GOT3 (cell line): ENCODE measurements at places on chromosomes 6 and 20.

DNA sequence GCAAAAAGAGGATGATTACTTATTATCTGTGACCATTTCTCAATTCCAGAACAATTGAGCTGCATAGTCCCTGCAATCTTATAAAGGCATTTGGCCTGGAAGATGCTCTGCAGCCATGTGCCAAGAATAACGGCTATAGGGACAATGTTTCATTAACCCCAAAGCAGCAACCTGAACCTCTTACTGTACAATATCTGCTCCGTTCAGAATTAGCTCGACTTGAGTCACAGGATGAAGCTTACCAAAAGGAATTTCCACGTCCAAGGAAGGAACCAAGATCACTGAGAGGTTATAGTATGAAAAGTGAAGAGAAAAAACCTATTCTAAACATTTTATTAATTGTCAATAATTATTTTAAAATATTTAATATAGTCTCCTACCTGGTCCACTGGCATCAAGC, 167.3 kb upstream of the GMDS start:
- DNase-seq: no peak

GRCh38 chr6:138600726-138601125, 101.4 kb upstream of the NHSL1 start:
- DNase-seq: no peak

- DNase-seq: no peak
Observed at GRCh38 chr20:41248368-41249024, 69.0 kb downstream of the ZHX3 start.

- no peak for DNase-seq
Observed at GRCh38 chr6:91865889-91866288, 1279.0 kb upstream of the MAP3K7 start.

DNA sequence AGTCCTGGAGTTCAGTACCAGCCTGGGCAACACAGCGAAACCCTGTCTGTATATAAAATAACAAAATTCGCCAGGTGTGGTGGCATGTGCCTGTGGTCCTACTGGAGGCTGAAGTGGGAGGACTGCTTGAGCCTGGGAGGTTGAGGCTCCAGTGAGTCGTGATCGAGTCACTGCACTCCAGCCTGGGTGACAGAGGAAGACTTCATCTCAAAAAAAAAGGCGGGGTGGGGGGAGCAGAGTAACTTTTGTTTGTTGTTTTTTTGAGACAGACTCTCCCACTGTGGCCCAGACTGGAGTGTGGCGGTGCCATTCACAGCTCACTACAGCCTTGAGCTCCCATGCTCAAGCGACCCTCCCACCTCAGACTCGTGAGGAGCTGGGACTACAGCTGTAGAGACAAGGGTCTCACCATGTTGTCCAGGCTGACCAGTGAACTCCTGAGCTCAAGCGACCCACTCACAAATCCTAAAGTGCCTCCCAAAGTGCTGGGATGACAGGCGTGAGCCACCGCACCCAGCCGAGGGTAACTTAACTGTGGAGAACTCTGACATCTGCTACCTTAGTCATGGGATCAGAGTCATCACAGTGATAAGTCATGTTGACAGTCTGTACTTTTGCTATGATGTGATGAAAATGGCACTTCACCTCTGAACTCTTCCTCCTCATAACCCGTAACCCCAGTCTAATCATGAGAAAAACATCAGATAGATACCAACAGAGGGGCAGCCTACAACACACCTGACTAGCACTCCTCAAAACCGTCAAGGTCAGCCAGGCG, 16.5 kb downstream of the PEDS1 start:
- no peak for DNase-seq

- DNase-seq: no peak
Observed at GRCh38 chr20:59933296-59933848, at the start of gene SYCP2. Gene SYCP2 (minus strand): TSS chr20:59933637. CDS start chr20:59922413, 11,224 bp downstream.

- DNase-seq: no peak
Observed at GRCh38 chr6:6592826-6593475, 4.4 kb downstream of the LY86 start.

GRCh38 chr6:157240059-157240959, 83.0 kb downstream of the TMEM242 start:
- DNase-seq: no peak

DNA sequence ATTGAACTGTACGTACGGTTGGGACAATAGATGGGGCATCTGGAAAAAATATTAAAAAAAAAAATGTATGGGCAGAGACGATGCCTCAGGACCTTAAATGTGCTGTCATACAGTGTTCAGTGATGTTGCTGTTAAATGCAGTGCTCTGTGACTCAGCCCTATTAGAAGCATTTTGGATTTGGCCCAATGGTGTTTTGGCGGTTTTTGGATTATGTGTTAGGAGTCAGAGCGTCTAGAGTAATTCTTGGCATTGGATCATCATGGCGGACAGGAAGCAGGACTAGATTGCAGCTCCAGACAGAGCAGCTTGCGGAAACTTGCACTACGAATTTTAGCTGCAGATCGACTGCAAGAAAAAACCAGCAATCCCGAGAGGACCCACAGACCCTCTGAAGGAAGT, 280.0 kb downstream of the SOX4 start:
- DNase-seq: no peak

DNA sequence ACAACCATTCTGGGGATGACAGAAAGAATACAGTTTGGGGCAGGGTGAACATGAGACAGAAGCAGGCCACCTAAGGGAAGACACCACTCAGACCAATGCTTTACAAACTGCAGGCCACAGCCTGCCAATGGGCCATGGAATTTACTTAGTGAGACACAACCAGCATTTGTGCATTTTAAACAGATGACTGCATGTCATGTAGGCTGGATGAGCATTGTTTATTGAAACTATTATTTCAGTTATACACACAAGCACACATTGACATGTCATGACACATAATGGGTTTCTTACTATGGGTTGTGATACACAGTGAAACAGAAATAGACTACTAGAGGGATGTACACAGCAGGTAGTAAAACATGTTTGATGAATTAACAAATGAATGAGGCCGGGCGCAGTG, 8.0 kb downstream of the PGM3 start:
- no peak for DNase-seq

GRCh38 chr6:5112066-5112799, 27.1 kb downstream of the PPP1R3G start:
- no peak for DNase-seq
